Stimulated activated naive CD8-positive, alpha-beta T cell treated with anti-CD3 and anti-CD28 coated beads, Interleukin-15, Interleukin-2, amounts not matched to agents 100 U/mL and 50 U/mL, for 24 hours (primary cell): ENCODE measurements at places on chromosomes 2 and 18.

- DNase-seq: no peak
Observed at GRCh38 chr2:59920961-59921360, 632.5 kb downstream of the BCL11A start.

DNA sequence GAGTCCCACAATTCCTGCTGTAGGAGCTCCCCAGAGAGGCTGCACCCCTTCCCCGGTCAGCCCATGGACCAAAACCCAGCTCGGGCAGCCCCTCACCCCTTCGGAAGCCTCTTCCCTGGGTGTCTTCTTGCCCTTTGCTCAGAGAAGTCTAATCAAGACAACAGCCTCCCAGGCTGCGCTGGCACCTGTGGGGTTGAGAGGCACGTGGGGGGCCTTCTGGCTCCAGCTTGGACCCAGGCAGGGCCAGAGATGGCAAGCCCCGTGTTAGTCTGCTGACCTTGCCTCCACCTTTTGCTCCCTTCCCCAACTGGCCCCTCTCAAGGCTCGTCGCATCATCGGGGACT, 10.4 kb downstream of the SLC4A3 start:
- no peak for DNase-seq

DNA sequence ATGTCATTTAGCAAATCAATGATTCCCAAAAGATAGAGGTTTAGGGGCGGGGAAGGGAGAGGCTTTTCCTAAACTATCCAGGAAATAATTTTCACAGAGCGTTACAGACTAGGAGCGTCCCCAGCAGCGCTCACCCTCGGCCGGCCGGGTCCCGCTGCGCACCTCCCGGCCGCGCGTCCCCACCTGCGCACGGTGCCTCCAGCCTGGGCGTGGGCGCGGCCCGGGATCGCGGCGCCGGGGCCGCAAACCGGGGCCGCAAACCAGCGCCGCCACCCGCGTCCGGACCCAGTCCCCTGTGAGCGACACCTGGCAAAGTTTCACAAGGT, 684 bp upstream of the ZCCHC2 start:
- no peak for DNase-seq

- DNase-seq: no peak
Observed at GRCh38 chr2:19457809-19458208, 99.4 kb upstream of the OSR1 start.

GRCh38 chr2:226796012-226796839, 3.4 kb downstream of the IRS1 start:
- no peak for DNase-seq

- DNase-seq: no peak
Observed at GRCh38 chr18:25713103-25713502, 361.1 kb upstream of the ZNF521 start.

DNA sequence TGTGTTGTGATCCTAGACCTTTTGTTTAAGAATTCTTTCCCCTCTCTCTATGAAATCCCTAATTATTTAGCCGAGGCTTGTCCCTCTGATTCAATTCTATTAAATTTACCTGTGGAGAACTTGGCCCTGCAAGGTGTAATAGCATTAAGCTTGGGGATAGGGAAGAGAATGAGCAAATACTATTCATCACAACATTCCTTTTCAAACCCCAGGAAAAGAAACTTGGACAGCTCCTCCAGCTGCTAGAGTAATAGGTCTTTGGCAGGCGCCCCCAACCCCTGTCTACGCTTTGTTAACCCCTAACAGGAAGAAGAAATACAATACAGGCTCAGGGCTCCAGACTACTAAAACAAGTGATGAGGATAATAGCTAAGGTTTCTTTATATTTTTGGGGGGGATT, 957.0 kb downstream of the CPS1 start:
- DNase-seq: no peak

- DNase-seq: peak; percentile 64
Observed at GRCh38 chr18:58615140-58616132, 13.5 kb downstream of the ALPK2 start.
